ENCODE measurements at places on chromosomes 6 and 20.

DNA sequence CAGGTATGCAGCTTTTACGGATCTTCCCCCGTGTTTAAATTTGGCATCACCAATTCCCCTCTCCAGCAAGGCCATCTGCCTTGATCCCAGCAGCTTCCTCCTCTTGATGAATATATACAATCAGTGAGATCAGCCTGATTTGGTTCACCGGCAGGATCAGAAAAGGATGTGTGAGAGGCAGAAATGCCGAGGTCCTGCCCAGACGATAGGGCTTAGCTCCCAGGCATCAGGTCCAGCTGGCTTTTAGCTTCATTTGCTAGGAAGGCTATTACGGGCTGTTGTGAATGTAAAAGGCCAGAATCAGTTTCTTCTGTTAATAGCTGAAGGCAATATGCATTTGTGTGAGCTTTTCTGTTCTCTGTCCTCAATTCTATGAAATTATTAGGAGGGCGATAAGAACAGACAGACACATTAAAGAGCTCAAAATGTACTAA lies 372.8 kb downstream of the BTBD9 start:
- no peak for DNase-seq

DNA sequence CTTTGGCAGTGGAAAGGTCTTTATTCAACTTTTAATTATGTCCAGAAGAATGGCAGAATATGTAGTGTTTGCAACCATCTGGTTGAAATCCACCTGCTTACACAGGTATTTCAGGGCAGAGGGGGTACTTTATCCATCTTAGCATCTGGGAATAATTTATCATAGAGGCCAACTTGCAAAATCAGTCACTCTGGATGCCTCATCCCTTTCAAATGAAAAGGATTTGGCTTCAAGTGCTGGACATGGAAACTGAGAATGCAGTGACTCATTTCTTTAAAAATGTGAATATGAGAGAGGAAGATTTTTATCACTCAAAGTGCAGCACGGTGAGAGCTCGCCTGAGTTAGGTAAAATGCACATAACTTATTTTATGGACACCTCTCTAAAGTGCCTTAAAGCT lies 758.3 kb downstream of the KIF16B start:
- no peak for DNase-seq

GRCh38 chr6:97850458-97851212 lies 567.6 kb upstream of the MMS22L start:
- no peak for DNase-seq

DNA sequence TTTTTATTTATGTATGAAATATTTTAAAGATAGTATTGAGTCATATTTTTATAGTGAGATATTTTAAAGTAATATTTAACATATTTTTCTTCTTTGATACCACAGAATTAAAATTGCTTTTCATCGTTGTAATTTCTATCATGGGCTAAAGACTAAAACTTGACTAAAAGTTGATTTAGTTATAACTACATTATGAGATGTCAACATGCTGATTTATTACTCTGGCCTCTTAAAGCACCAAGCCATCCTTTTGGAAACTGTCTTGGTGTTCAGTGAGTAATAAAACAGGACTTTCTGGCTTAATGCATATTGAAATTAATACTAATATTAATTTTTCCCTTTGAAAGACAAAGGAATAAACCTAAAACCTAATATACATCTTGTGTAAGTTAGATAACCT lies 95.2 kb upstream of the ADGRF4 start:
- no peak for DNase-seq

- peak; percentile 37 for DNase-seq
Observed at GRCh38 chr6:158544428-158544827, 15.5 kb upstream of the TMEM181 start.

DNA sequence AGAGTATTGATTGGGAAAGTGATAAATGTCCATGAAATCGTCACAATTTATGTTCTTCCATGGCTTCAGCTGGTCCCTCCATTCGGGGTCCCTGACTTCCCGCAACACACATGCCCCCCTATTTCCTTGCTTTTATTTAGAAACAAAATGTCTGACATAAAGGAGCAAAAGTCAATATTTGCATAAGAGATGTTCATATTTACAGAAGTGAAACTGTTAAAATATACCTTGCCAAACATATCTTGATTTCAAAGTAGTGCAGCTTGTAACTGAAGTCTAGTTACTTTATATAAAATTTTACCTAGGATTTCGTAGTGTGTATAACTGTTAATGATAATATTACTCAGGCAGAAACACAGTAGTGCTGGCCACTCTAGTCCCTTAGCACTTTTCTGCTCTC lies 548.9 kb upstream of the ADGRB3 start:
- no peak for DNase-seq

DNA sequence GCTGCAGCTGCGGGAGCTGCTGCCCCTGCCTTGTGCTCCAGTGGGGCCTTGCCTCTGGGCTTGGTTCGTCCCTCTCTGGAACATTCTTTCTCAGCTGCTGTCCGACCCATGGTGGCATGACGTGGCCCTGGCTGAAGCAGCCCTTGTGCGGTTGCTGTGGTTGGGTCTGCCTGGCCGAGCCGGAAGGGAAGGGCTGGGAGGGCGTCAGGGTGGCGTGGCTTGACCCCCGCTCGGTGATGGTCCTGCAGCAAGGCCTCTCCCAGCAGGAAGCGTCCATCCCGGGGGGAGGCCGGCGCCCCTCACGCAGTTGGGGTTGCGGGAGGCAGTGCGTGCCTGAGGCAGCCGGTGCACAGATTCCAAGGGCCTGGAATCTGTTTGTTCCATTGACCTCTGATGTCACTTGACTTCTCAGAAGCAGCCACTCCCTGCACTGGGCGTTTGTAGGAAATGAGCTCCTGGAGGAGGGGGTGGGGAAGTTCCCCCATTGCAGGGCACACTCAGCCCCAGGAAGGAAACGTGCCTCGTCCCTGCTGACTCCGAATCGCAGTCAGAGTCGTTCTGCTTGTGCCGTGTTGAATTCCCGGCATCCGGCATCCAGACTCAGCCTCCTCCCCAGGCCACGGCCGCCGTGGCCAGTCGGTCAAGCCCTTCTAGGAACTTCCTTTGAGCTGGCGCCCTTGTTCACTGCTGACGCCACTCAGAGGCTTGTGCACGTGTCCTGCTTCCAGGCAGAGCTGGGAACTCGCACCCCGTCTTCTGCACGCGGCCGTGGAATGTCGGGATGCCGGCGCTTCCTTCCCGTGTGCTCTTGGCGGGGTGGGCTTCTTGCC lies 9.7 kb upstream of the TNFRSF6B start:
- DNase-seq = peak; percentile 90

GRCh38 chr6:25324066-25324762 lies 45.0 kb downstream of the CARMIL1 start:
- no peak for DNase-seq

GRCh38 chr20:63054681-63055240 lies 48.0 kb upstream of the BHLHE23 start:
- peak; percentile 51 for DNase-seq

DNA sequence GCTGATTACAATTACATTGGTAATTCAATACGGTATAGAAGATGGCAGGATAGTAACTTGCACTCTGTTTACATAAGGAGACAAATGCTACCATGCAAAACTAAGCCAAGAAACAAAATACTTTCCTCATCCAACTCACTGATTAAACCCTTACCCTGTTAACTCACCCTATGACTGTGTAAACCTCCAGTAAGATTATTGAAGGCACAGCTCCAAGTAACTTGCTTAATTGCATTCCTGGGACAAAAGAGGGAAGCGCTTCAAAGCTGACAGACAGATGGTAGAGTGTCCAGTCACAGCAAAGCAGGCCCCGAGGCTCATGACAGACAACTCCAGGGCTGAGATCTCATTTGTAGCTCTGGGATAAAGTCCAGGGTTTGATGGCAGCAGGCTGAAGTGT lies 6.9 kb upstream of the KIF16B start:
- DNase-seq = no peak

DNA sequence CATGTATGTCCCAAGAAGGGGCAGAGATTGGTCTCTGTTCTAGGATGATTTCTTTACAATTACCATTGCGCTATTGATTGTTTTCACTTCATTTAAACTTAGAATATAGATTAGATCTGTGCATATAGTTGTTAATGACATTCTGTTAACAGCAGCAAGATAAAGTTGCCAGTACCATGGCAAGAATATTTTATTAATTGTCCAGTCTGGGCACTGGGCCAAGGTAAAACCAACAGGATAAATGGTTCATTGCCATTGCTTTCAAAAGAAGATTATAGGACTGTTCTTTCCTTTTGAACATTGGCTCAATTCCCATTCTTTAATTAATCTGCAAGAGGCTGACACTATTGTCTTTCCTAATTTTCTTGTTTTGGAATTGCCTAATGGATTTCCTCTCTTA lies 592.4 kb downstream of the RFPL4B start:
- no peak for DNase-seq

All from spleen (tissue), 13 donors.